Testis (tissue), 5 donors: ENCODE measurements at places on chromosomes 3 and 15. TPM values are rescaled to one million over a fixed set of nuclear protein-coding genes. Genes with fewer than 3 reads are reported as not detected.

The PLSCR2 gene
- total RNA-seq = 6.5 TPM

- peak; percentile 28 for DNase-seq
Measured at GRCh38 chr15:51094606-51095569, at the start of gene TNFAIP8L3. TNFAIP8L3 (minus strand) TSS chr15:51094906; CDS start chr15:51094595, 311 bp downstream.

DNA sequence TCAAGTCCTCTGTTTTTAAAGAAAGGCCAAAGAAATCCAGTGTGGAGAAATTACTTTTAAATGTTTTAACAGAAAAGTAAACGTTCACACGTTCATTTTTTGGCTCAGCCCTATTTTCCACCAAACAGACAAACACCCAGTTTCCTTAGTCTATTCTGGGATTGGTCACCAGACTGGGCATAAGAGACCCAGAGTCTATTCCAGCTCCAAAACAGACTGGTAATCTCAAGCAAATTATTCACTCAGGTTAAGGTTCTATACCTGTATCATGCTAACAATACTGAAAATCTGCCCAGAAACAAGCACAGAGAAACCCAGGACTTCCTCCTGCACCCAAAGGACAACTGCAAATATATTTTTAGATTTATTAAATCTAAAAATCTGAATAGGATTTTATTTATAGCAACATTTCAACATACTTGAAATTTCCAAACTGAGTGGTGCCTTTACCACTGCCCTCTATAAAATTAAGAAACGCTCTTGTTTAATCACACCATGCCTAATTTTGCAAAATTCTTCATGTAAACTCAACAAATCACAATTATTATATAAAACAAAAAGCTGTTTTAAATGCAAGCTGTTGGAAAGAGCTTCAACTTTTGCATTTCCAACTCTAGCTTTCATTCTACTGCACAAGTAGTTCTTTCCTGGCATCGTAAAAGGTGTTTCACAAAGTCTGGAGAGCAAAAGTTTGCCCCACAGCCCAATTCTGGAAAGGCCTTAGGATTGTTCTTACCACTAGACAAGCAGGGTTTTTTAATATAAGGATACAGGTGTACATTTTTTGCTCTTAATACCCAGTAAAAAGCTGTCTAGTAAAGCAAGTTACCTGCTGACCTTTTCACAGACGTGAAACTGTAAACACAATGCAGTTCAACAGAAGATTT lies 18.7 kb downstream of the ZNF148 start:
- no peak for DNase-seq

- no peak for DNase-seq
Measured at GRCh38 chr3:140308535-140308934, 369.3 kb upstream of the TRIM42 start.

GRCh38 chr3:45437383-45437782 lies 49.0 kb downstream of the LARS2 start:
- DNase-seq = no peak

DNA sequence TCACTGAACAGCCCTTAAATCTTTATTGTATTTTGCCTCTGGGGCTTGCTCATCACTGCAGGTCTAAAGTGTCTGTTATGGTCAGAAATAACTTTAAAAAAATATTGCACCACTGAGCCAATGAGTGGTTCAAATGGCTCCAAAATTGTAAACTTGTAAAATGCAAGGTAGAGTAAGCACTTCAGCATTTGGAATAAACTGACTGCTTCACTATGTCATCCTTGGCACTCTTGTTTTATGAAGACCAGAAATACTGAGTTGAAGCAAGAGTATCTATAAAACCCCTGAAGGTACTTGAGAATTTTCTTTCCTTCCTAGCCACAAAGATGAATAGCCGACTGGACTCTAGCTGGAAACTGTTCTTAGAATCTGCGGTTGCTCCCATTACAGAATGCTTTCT lies 390.3 kb upstream of the DPH6 start:
- no peak for DNase-seq

The CYFIP1 gene
- 112 TPM for total RNA-seq

- no peak for DNase-seq
Measured at GRCh38 chr3:181344331-181344730, 354.8 kb upstream of the DNAJC19 start.

DNA sequence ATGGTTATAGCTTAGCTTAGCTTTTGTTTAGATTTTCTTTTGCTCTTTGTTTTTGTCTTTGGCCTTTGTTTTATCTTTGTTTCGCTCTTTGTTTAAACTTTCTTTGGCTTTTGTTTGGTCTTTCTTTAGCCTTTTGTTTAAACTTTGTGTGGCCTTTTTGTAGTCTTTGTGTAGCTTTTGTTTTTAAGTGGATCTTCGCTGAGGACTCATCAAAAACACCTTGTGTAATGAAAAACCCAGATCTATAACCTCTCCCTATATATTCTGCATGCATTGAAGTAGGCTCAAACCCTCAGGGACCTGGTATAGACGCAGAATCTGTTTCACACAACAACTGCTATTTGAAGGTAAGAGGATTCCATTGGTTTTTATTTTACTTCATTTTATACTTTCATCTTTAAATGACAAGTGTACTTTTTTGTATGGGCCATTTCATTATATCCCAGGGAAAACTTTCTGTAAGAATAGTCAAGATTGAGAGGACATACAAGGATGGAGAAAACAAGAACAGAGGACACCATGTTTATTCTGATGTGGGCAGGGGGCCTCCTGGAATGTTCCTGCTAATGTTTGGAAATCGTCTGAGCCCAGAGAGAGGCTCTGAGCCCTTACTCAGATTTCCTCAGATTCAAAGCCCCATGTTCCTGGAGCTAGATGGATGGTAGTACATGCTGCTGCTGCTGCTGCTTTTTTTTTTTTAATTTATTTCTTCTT lies at the start of gene MOBP:
Gene MOBP, plus strand, starts transcription at position 287 of the 714 bp plus-strand sequence. CDS start 34,390 bp downstream, outside the sequence.
- DNase-seq = no peak

DNA sequence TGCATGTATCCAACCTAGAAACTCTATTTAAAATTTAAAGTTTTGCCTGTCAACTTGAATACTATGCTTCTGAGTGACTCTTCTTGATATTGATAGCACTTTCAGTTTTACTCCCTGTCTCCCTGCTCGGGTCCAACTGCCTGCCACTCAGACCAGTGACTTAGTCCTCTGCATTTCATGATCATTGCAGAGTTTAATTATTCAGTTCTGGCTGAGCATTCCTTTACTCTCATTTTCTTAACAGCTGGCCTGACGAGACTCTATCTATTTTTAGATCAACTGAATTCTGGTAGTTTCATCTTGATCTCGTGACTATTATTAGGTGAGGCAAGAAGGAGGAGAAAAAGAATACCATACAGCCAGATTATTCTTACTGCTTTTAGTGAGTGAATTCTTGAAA lies 617.4 kb downstream of the SI start:
- DNase-seq = no peak

The CELSR3 gene
- 14.3 TPM for total RNA-seq

DNA sequence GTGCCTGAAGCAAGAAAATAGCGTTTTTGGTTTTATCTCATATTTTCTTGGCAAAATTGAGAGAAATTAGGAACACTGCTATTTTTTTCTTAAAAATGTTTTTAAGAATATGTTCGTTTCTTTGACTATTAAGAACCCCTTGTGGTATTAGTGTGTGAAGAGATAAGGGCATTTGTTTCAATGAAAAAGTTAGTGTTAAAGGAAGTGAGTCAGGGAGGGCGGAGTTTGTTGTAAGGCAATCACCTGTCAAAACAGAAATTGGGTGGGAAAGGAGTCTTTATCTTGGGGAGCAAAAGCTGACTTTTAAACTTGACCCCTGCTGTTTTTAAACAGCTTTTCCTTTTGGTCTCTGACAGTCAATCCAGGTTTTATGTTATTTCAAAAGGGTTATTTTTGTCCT lies 4.2 kb downstream of the RAP2B start:
- DNase-seq = no peak

- DNase-seq = no peak
Measured at GRCh38 chr15:62406305-62406891, 241.3 kb upstream of the C2CD4B start.

- DNase-seq = no peak
Measured at GRCh38 chr3:37906734-37907282, 45.1 kb downstream of the CTDSPL start.

The COL6A6 gene
- 1.3 TPM for total RNA-seq

GRCh38 chr3:15520804-15521572 lies 518 bp downstream of the COLQ start:
- no peak for DNase-seq

- no peak for DNase-seq
Measured at GRCh38 chr15:70432924-70433495, 330.3 kb downstream of the UACA start.

The SPG11 gene
- total RNA-seq = 127 TPM

The CMTM6 gene
- total RNA-seq = 199 TPM

DNA sequence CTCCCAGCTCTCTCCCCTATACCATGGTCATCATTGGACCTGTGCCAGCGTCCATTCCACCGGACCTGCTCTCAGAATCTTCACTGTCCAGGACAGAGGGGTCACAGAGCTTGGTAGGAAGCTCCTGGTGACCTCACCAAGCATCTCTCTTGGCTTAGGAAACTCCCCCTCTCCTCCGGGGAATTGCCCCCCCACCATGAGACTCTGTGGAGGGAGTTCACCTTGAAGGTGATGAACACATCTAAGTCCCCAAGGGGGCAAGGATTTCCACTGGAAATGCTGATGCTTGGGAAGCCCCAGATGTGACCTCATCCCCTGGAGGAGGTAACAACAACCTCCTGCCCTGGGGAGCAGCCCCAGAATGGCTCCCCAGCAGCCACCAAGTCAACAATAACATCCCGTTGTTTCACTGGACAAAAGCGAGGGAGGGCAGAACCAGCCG lies 3.2 kb downstream of the SEMA7A start:
- no peak for DNase-seq

The OXSR1 gene
- 48.7 TPM for total RNA-seq

DNA sequence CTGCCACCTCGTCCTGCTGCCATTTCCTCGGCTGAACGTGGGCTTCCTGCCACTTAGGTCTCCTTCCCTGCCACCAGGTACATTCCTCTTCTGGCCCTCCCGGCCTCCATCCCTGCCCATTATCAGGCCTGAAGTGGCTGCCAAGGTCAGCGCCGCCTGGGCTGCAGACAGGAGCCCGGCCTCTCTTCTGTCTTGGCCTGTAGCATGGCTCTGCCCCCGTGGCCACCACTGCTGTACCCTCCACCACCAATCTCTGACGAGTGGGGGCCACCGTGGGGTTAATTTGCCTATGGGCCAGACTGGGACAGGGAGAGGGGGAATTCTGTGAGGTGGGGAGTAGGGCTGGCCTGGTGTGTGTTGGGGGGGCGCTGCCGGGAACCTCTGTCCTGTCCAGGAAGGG lies 2.0 kb upstream of the BAHD1 start:
- peak; percentile 60 for DNase-seq

DNA sequence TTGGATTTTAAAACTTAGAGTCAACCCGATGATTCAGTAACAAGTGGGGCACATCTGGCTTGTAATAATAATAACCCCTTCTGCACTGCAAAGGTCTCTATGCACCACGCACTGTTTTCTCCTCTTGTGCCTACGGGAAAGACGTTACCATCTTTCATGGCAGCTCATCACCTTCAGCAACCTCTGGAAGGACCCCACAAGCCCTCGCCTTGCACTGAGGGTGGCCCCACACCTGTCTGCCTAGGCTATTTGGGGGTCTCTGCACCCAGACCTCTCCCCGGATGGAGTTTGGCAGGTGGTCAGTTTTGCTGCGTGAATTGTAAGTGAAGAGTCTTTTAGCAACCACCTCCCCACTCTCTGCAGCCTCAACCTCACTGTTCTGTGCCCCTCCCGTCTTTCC lies 138.6 kb upstream of the MEF2A start:
- DNase-seq = no peak

GRCh38 chr15:68786753-68787152 lies 33.9 kb downstream of the ANP32A start:
- DNase-seq = no peak

DNA sequence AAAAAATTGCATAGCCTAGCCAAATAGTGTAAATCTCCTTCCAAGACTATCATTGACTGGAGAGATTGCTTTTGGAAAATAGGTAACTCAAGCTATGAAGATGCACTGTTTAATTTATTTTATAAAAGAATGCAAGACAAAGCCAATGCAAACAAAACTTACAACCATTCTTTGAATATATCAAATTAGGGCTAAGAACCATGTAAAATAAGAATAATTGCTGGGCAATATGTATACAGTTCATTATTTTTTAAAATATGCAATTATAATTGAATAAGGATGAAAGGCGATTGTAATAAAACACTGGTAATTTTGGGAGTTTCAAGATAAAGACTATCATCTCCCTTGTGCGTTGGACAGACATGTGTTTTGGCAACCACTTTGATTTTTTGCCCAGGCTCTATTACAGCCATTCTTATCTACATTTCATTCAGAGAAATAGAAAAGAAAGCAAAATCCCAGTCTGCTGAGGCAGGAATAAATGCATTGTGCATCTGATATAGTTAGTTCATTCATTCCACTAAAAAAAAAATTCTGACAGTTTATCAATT lies 242.3 kb upstream of the ROBO1 start:
- no peak for DNase-seq
